ENCODE measurements at places on chromosomes 1 and 21.

- no peak for DNase-seq
These were observed 157.7 kb downstream of the CAMTA1 start for GRCh38 chr1:6942990-6943389.

- DNase-seq: no peak
These were observed 50.5 kb upstream of the GFI1 start for GRCh38 chr1:92536980-92537884.

DNA sequence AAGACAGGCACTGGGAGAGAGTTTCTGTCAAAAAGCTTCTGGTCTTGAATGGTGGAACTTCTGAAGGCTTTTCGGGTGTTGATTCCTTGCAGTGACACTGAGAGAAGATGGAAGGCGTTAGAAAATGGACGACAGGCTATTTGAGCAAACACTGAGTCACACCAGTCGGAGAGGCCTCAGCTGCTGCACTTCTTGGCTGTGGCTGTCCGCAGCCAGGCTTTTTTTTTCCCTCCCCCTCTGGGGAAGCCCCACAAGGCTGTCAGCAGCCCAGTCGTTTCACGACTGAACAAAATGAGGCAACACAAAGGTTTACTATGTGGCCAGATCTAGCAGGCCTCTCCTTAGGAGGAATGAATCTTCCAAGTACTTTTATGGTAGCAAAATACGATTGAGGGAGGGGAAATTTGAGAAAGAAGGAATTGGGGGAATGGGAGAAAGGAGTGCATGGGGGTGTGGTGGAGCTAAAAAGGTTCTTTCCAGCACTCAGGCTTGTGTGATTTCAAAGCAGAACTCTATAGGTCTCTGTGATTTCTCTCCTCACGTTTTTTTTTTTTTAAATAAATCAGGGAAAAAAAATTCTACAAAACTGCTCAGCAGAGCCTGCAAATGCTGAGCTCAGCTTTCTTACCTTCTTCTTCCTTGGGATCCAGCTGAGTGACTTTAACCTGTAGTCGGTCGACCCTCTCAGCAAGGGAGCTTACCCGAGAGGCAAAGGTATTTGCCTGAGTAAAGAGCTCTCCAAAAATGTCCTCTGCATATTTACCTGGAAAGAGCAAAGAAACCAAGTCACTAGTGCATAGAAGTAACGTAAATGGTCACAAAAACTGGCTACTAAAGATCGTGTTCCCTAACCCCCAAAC is 26.1 kb downstream of the GPR3 start:
- peak; percentile 57 for DNase-seq

- DNase-seq: peak; percentile 39
These were observed 32.3 kb downstream of the CD58 start for GRCh38 chr1:116538544-116538943.

GRCh38 chr21:26967062-26967913 is at the start of gene ADAMTS5:
ADAMTS5 (minus strand) TSS chr21:26967088; CDS start chr21:26966391, 697 bp downstream.
- DNase-seq: no peak

DNA sequence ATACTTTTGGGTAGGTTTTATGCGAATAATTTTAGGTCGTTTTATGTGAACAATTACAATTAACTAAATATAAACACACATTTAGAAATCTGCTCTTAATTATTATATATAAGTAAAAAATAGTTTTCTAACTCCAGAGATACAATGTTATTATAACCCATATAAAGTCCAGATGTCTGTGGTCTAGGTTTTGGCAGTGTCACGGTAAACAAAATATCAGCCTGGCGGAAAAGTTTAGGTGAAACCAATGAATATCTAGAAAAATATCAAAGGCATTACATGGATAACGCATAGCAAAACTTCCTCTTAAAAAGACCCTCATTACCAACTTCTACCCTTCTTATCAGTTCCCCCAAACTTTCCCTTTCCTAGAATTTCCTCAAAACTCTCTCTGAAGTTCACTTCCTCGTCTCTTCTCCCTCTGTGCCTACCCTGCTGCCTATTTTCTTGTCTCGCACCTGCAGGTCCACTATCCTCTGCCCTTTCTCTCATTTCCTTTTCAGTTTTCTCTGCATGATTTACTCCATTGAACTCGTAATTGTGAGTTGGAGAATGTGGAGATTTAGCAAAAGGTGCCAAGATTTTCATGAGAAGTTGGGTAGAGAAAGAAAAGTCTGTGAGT is 21.8 kb downstream of the VTCN1 start:
- no peak for DNase-seq

DNA sequence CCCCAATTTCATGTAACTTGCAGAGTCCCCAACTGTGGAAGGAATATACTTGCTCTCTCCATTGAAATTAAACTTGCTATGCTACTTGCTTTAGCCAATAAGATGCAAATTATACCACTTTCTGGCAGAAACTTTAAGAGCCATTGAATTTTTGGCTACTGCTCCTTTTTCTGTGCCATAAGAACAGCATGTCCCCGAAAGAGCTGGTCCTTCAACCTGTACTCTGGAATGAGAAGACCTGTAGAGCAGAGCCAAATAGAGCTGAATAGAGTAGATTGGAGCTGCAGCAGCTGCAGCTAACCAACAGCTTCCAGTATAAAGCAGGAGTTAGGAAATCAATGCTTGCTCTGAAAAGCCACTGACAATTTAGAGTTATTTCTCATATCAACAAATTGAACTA is 472.3 kb upstream of the B3GALT2 start:
- no peak for DNase-seq

- no peak for DNase-seq
These were observed 89.1 kb downstream of the SMYD3 start for GRCh38 chr1:246417813-246418564.

DNA sequence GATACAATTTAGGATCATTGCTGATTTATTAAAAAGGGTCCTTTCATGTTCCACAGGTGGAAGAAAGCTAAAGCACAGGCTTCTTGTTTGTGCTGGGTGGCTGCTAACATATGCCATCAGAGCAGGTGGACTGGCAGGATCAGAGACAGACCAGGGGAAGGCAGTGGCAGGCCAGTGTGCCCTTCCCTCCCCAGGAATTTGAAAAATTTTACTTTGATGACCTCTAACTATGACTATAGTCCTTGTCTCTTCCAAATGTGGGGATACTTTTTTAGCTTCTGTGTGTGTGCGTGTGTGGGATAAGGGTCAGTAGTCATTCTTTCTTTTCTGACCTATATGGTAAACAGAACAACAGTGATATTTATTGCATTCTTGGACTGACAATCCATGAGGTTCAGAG is 49.9 kb downstream of the LHX9 start:
- no peak for DNase-seq

DNA sequence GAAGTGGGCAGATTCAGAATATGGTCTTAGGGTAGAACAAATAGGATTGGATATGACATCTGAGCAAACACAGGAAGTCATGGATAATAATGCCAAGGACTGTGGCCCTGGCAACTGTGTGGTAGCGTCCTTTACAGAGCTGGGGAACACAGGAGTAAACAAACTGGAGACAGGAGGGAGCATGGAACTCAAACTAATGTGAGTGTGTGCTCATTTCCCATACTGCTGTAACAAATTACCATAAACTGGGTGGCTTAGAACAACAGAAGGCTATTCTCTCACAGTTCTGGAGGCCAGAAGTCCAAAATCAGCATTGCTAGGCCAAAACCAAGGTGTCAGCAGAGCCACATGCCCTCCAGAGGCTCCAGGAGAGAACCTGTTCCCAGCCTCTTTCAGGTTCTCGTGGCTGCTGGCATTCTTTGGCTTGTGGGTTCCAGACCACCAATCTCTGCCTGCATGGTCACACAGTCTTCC is 106.4 kb downstream of the TGFBR3 start:
- no peak for DNase-seq
